ENCODE measurements at places on chromosomes 3 and 15. TPM values are rescaled to one million over a fixed set of nuclear protein-coding genes. Genes with fewer than 3 reads are reported as not detected.

GOLGA8G gene
- total RNA-seq, result not detected

EPHA6 gene
- total RNA-seq, result not detected

PLSCR4 gene
- not detected for total RNA-seq

- H3K36me3 ChIP-seq, result no peaks in the 10 kb centered on the region
- H3K27ac ChIP-seq, result no peak overlapping the region
- H3K4me3 ChIP-seq, result no peak overlapping the region
- DNase-seq, result no peak
- H3K27me3 ChIP-seq, result peaks cover 17% of the 10 kb centered on the region
- no peaks in the 10 kb centered on the region for H3K4me1 ChIP-seq
These were observed 318.8 kb upstream of the CTDSPL start for GRCh38 chr3:37542772-37543449.

GRCh38 chr15:63856711-63857460 is 23.1 kb upstream of the HERC1 start:
- no peak for DNase-seq
- H3K27me3 ChIP-seq, result no peaks in the 10 kb centered on the region
- no peak overlapping the region for H3K4me3 ChIP-seq
- H3K27ac ChIP-seq, result peak overlapping the region; percentile 93

DNA sequence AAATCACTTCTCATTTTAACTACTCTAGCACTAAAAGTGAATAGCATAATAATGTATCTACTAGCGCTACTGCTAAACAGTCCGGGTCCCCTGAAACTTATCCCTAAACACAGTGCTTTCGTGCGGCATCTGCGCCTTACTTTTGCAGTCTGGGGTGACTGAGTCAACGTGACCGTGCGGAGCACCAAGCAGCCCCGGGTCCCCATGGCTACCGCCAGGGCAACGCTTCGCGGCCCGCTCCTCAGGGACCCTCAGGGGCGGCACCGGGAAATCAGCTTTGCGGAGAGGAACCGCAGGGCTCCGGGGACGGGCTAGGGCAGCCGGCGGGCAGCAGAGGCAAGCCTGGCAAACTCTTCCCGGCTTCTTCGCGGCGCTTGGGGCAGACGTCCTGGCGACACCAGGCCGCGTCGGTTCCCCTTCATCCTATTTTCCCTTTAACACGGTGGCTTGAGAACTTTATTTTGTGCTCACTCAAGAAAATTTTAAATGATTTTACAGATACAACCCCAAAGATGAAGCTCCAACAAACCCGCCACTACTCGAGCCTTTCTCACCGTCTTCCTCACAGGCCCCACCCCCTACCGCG is 757 bp upstream of the DIPK2A start:
- DNase-seq, result peak; percentile 46
- peaks cover 13% of the 10 kb centered on the region for H3K4me1 ChIP-seq
- peak overlapping the region; percentile 98 for H3K4me3 ChIP-seq

SNTN gene
- total RNA-seq, result not detected

DNA sequence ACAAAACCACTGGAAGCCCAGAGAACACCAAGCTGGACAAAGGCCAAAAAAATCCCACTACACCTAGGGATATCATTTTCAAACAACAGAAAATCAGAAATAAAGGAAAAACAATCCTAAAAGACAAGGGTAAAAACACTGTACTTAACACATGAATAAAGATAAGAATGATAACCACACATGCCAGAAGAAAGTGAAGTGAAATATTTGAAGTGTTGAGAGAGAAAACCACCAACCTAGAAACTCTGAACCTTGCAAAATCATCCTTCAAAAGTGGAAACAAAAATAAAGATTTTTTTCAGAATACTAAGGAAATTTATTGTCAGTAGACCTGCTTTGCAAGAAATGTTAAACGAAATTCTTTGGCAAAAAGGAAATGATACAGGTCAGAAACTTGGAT is 45.1 kb downstream of the KPNA1 start:
- H3K27me3 ChIP-seq, result no peaks in the 10 kb centered on the region
- H3K4me1 ChIP-seq, result peaks cover 42% of the 10 kb centered on the region
- no peak overlapping the region for H3K4me3 ChIP-seq
- peaks cover 3% of the 10 kb centered on the region for H3K36me3 ChIP-seq
- peak overlapping the region; percentile 8 for H3K27ac ChIP-seq

DNA sequence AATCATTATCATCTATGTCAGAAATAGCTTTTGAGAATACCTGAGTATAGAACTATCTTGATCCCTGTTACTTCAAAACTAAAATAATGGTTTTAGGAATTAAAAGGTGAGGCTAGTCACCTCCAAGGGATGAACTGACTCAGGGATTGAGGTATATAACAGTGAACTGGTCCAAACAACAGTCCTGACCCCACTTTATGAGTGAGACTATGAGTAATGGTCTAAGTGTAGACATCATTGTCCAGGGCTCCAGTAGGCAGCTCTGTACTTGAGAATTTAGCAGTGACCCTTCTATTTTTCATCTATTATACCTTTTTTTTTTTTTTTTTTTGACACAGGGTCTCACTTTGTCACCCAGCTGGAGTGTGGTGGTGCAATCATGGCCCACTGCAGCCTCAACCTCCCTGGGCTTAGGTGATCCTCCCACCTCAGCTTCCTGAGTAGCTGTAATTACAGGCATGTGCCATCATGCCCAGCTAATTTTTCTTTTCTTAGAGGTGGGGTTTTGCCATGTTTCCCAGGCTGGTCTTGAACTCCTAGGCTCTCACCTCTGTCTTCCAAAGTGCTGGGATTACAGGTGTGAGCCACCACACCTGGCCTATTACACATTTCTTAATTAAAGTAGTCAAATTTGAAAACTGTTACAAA is 36.3 kb downstream of the MLH1 start:
- H3K4me1 ChIP-seq, result peaks cover 5% of the 10 kb centered on the region
- peak overlapping the region; percentile 21 for H3K27ac ChIP-seq
- peaks cover 8% of the 10 kb centered on the region for H3K36me3 ChIP-seq
- DNase-seq, result no peak

BOC gene
- total RNA-seq, result not detected

CCR9 gene
- total RNA-seq, result 4.7 TPM

DNA sequence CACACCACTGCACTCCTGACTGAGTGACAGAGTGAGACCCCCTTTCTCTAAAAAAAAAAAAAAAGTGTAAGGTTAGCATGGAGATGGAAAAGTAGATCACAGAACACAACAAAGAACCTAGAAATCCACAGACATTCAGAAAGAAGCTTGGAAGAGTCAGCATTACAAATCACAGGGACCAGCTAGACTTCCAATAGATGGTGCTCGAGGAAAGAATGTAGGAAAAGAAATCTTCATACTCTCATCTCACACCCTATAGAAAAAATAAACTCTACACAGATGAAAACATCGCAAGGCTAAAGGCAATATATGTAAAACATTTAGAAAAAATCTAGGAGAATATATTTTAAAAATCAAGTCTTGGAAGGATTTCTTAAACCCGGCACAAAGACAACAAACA is 94.5 kb upstream of the ABHD17C start:
- H3K4me3 ChIP-seq, result no peak overlapping the region
- H3K27me3 ChIP-seq, result peaks cover 42% of the 10 kb centered on the region
- H3K27ac ChIP-seq, result no peak overlapping the region
- H3K36me3 ChIP-seq, result no peaks in the 10 kb centered on the region
- no peaks in the 10 kb centered on the region for H3K4me1 ChIP-seq

DNA sequence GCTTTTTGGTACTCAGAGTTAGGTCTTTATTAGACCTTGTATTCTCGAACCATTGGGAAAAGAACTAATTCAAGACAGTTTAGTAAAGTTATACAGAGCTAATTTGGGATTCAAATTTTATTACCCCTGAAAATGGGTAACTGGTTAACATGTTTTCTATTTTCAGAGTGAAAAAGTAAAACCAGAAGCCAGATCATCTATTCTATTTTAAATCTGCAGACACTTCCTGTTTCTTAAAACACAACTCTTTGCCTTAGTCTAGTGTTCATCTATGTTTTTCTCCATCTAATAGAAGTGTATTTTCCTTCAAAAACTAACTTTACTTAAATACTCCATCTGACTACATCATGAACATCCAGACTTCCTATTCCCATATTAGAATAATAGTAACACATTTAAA is 113.4 kb downstream of the CCNL1 start:
- no peaks in the 10 kb centered on the region for H3K4me1 ChIP-seq
- no peak overlapping the region for H3K4me3 ChIP-seq
- H3K36me3 ChIP-seq, result no peaks in the 10 kb centered on the region
- no peak for DNase-seq
- H3K27ac ChIP-seq, result no peak overlapping the region

DNA sequence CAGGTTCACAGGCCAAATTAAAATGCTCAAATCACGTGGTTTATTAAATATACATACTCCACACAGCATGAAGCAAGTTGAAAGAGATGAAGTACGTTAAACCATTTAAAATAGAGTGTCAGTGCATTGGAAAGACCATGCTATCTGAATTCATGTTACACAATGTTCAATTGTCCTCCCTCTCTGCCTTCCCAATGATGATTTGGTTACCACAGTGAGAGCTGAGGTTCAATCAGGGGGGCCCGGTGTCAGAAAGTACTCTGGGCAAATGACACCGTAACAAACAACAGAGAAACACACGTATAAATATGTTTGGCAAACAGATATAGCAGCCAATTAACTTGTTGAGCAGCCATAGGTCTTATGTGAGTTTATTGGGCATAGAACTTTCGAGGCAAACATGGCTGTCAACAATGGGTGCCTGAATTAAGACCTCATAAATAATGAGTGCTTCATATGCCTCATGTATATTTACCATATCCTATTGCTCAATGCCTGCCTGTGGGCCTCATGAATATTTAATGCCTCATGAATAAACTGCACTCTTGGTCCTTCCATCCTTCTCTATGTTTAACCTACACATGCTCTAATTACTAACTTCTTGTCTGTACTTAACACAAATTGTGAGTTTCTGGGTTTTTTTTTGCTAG is 641.5 kb downstream of the PLOD2 start:
- no peak overlapping the region for H3K27ac ChIP-seq
- DNase-seq, result no peak
- H3K4me3 ChIP-seq, result no peak overlapping the region

SSR3 gene
- 93.4 TPM for total RNA-seq

GRCh38 chr3:38129058-38129457 is 7.9 kb downstream of the ACAA1 start:
- H3K4me3 ChIP-seq, result no peak overlapping the region
- H3K27me3 ChIP-seq, result no peaks in the 10 kb centered on the region
- H3K27ac ChIP-seq, result peak overlapping the region; percentile 16
- peaks cover 30% of the 10 kb centered on the region for H3K4me1 ChIP-seq
- peaks cover 2% of the 10 kb centered on the region for H3K36me3 ChIP-seq
- no peak for DNase-seq

- H3K27ac ChIP-seq, result no peak overlapping the region
- H3K4me1 ChIP-seq, result no peaks in the 10 kb centered on the region
- H3K4me3 ChIP-seq, result no peak overlapping the region
- no peak for DNase-seq
- H3K27me3 ChIP-seq, result no peaks in the 10 kb centered on the region
These were observed 218.5 kb upstream of the TTC14 start for GRCh38 chr3:180383332-180384020.

DNA sequence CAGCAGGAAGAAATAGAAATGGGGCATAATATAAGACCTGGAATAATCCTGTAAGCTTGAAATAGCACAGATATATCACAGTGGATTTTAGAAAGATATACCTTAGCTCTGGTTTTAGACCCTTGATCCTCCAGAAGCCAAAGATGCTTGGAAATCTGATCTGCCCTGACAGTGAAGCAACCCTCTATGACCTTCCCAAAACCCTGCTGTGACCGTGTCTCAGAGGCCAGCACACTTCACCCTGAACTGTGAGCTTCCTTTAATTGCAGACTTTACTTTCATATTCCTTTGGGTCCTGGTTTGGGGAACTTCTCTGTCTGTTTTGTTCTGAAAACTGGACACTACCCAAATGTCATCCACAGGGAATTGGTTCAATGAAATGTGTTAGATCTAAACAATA is 13.0 kb downstream of the MECOM start:
- peaks cover 51% of the 10 kb centered on the region for H3K27me3 ChIP-seq
- no peak overlapping the region for H3K27ac ChIP-seq
- no peak overlapping the region for H3K4me3 ChIP-seq
- no peaks in the 10 kb centered on the region for H3K4me1 ChIP-seq
- H3K36me3 ChIP-seq, result peaks cover 3% of the 10 kb centered on the region

NR2E3 gene
- not detected for total RNA-seq

DNA sequence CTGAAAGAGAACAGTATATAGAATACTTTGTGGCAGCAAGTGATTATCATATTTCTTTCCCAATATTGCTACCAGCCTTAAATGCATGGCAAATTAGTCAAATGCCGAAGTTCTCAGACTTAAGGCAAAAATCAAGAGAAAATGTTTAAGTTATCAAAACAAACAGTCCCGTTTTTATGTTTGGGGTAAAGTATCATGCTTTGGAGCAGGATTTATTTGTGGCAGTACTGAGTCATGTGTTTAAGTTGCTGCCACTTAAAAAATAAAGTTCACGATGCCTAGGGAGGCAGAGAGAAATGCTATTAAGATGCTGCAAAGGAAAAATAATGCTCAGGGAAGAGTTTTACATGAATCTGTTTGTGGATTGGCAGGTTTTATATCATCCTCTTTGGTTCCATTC is 417.4 kb upstream of the MDFIC2 start:
- H3K27ac ChIP-seq, result no peak overlapping the region
- no peak for DNase-seq
- no peaks in the 10 kb centered on the region for H3K4me1 ChIP-seq
- H3K27me3 ChIP-seq, result peaks cover 40% of the 10 kb centered on the region
- no peak overlapping the region for H3K4me3 ChIP-seq

GPR27 gene
- total RNA-seq, result 1.0 TPM

IGSF11 gene
- 1.6 TPM for total RNA-seq

ERICH6 gene
- total RNA-seq, result 1.6 TPM

XCR1 gene
- 0.08 TPM for total RNA-seq

DNA sequence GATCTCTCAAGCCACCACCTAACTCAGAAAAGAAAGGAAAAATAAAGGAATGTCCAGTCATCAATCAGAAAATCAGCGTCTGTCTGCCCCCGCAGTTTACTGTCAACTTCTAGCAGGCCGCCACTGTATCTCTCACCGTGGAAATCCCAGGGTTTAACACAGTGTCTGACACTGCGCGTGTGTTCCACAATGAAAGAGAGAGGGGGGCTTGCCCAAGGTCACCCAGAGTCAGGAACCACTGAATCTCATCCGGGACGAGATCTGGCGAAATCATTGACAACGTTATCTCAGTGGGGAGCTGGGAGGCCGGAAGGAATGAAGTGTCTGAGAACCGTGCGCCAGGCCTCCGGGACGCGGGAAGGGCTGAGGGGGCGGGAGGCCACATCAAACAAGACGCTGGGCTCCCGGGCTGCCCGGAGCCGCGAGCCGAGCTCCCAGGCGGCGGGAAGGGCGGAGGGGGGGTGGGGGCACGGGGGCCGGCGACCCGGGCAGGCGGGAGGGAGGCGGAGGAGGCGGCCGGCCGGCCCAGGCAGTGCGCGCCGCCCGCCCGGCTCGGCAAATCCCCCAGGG is 2.2 kb upstream of the HES1 start:
- H3K4me3 ChIP-seq, result peak overlapping the region; percentile 89
- peaks cover 7% of the 10 kb centered on the region for H3K36me3 ChIP-seq
- peaks cover 53% of the 10 kb centered on the region for H3K27me3 ChIP-seq
- peak; percentile 17 for DNase-seq
- H3K4me1 ChIP-seq, result peaks cover 40% of the 10 kb centered on the region
- H3K27ac ChIP-seq, result peak overlapping the region; percentile 86

All from T-helper 17 cell (primary cell).